ENCODE measurements at places on chromosomes 6 and 20.

DNA sequence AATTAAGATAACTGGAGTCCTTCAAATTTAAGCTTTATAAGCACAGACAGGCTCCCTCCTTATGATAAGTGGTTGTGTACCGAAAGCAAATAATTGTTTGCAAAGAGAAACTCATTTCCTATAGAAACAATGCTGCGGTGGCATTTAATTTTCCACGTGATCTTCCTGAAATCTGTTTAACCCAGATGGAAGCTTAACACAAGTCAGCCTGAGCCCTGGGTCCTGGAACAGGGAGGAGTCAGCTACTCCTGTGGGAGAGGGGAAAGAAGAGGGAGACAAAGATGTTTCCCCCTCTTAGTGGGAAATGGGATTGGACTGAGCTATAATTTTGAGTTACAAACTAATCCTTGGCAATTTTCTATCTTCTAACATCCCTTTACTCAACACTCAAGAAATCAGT is 136.5 kb downstream of the ELOVL4 start:
- no peak for DNase-seq

DNA sequence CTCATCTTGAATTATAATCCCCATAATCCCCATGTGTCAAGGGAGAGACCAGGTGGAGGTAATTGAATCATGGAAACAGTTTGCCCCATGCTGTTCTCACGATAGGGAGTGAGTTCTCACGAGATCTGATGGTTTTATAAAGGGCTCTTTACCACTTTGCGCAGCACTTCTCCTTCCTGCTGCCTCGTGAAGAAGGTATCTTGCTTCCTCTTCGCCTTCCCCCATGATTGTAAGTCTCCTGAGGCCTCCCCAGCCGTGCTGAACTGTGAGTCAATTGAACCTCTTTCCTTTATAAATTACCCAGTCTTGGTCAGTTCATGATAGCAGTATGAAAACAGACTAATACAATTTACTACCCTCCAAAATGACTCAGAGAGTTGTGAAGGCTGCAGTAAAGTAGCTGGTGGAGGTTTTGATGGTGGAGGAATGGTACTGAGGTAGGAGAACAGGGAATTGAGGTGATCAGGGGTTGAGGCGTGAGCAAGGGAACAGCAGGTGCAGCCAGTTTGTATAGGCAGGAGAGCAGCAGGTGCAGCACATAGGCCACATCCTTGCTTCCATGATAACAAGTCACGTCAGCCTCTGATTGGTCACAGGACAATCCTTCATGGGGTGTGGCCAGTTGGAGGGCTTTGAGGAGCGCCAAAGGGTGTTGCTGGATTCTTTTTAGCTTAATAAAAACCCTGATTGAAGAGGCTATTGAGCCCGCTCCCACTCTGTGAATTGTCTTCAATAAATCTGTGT is 150.0 kb downstream of the CDC5L start:
- no peak for DNase-seq

- DNase-seq: no peak
Observed at GRCh38 chr20:43991982-43992381, 77.3 kb downstream of the TOX2 start.

DNA sequence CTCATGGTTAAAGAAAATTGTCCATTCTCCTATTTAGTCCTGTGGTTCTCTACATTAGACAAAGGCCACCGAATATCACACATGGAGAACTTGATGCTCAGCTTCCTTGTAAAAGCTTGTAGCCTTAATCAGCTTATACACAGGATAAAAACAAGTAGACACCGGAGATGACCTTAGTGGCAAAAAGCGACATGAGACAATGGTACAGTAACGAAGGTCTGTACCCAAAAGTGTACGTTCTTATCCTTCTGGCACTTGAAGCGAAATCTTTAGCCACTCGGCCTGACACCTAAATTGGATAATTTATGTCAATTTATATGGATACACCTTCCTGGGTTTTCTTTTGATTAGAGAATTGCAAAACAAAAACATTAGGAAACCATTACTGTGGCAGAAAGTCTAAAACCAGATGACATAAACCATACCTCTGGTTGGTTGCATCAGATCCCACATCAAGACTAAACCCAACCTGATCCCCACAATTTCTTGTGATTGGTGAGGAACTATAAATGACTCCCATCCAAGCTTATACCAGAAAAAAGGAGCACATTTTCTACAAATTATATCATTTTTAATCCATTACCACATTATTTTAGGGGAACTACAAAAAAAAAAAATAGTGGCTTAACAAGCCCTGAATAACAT is 6.1 kb downstream of the RBM39 start:
- no peak for DNase-seq

GRCh38 chr6:102571236-102571908 is 1177.9 kb downstream of the GRIK2 start:
- DNase-seq: peak; percentile 45

- DNase-seq: no peak
Observed at GRCh38 chr6:44058617-44059358, 68.5 kb downstream of the MRPL14 start.

GRCh38 chr6:121932076-121932991 is 467.1 kb upstream of the HSF2 start:
- DNase-seq: no peak

- DNase-seq: no peak
Observed at GRCh38 chr6:41503827-41504465, 42.2 kb upstream of the FOXP4 start.

DNA sequence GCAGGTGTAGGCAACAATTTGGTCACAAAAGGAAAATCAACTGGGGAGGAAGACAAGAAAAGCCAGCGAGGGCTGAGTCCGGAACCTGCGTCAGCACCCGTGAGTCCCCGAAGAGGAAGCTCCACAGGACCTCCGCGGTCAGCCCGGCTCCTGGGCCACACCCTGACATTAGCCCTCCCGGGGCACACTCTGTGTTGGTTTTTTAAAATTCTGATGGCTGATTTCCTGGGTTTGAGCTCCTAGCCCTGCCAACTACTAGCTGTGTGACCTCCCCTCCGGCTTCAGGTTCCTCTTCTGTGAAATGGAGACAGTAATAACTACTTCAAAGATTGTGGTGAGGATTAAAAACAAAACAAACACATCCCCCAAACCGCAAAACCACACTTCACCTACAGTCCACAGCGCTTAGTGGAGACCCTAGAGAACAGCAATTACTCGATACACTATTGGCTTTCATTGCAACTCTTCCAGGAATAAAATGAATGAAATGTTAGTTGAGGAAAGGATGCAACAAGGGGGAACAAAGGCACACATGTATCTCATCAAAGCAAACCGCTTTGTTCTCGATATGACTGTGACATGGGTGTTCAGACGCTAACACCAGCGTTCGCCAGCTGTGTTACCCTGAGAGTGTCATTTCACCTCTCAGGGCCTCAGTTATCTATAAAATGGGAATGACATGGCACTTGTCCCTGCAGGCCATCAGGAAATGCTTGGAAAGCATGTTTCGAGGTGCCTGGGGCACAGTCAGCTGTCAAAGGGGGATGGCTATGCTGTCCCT is 985 bp downstream of the ZBP1 start:
- DNase-seq: no peak

- DNase-seq: no peak
Observed at GRCh38 chr20:52484438-52484837, 292.9 kb upstream of the ZFP64 start.

GRCh38 chr6:30480536-30481156 is 8.7 kb upstream of the HLA-E start:
- DNase-seq: no peak

DNA sequence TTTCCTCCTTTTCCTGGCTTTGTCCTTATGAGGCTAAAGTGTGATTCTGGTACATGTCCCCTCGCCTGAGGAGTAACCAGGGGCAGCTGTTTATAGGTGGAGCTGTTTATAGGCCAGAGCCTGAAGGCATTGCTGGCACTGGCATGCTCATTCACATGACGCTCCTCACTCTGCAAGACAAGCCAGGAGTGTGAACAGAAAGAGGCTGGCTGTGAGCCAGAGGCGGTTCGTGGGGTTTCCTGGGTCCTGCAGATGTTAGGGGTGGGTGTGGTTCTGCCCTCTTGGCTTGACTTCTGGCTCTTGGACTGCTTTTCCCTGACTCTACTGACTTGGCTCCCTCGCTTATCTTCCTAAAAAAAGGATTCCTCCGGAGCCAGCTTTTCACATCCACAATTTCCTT is 12.8 kb upstream of the MDFI start:
- DNase-seq: no peak

- DNase-seq: no peak
Observed at GRCh38 chr6:47633141-47633540, 65.2 kb upstream of the ADGRF4 start.

DNA sequence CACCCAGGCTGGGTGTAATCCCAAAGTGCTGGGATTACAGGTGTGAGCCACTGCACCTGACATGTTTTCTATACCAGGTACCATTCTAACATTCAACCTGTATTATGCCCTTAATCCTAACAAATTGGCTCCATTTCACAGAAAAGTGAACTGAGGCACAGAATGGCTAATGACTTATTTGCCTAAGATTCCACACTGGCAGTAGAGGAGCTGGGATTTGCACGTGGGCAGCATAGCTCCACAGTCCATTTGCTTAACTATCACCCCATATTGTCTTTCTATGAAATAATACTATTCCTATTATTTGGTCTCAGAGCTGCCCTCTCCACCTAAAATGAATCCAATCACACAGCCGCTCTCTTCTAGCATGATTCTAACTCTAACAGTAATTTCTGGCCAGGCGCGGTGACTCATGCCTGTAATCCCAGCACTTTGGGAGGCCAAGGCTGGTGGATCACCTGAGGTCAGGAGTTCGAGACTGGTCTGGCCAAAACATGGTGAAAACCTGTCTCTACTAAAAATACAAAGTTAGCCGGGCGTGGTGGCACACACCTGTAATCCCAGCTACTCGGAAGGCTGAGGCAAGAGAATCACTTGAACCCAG is 23.3 kb upstream of the MYMX start:
- DNase-seq: no peak

DNA sequence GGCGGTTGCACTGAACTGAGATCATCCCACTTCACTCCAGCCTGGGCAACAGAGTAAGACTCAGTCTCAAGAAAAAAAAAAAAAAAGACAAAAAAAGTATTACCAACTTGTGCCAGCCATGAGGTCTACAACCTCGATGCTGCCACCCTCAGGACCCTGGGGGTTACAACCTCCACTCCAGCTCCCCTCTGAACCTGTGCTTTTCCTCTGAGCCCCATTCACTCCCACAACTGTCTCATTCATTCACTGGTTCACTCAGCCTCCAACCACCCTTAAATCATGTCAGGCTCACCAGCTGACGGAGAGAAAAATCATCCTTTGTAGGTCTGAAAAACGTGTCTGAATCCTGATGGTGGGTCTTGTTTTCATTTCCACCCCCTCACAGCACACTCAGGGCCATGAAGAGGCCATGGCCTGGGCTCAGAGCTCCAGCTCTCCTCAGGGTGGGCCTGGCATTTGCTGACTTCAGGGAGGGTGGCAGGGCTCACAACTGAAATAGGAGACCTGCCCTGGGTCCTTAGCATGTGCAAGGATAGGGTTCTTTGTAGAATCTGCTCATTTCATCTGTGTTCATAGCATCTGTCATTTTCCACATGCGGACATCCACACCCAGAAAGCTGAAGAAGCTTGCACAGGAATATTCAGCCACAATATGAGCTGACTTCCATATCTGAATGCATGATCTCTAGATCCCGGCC is 1.9 kb upstream of the ULBP1 start:
- peak; percentile 6 for DNase-seq

DNA sequence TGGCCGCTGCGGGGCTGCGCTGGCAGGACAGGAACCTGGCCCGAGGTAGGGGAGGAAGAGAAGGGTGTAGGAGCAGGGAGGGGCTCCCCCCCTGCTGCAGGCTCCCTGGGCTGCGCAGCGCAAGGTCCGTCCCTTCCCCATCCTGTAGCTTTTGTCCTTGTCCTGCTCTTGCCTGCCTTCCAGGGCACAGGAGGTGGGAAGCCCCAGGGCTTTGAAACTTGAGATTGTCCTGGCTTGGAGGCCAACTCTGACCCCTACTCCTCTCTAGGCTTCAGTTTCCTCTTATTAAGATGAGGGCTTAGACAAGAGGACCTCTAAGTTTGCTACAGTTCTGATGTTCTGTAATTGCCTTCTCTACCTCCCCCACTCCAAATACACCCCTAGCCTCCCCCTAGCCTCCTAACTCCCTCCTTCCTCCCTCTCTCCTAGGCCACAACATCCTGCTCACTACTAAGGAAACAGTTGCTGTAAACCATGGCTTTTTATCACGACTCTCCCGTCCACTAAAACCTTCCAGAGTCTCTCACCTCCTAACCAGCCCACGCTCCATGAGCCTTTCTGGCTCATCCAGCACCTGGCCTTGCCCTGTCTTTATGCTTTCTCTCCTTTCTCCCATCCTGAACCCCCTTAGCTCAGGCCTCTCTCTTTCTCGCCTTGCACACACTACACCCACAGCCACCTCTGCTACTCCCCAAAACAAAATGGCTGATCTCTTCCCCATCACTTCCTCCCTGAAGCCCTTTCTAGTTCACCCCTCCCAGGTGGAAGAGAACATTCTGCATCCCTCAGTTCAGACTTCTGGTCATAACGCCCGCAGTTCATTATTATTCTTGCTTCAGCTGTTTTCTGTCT is 10.2 kb downstream of the UNC5CL start:
- no peak for DNase-seq

- no peak for DNase-seq
Observed at GRCh38 chr6:53066077-53066417, 843 bp downstream of the FBXO9 start.

- no peak for DNase-seq
Observed at GRCh38 chr6:9140951-9141460, 705.7 kb upstream of the SLC35B3 start.

- no peak for DNase-seq
Observed at GRCh38 chr20:22100686-22101085, 395.2 kb downstream of the PAX1 start.

DNA sequence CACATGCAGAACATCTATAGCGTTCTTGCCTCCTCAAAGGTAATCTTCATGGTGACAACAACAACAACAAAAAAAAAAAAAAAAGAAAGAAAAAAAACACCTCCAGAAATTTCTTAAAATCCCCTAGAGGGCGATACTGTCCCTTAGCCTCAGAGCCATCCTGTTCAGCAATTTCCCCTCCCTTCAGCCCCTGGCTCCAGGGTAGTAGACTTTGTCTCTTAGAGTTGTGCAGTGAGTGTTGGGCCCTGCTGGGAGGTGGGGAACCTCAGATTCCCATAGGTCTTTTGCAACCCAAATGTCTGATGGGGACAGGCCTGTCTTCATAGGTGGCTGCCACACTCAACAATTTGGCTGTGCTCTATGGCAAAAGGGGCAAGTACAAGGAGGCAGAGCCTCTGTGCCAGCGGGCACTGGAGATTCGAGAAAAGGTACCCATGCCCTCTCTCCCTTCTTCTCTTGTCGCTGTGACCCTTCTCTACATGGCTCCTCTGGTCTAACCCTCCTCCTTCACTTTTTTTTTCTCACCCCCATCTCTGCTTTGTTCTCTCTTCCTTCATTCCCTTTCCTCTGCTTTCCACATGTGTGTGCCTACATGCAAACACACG is 6.0 kb upstream of the PTK7 start:
- DNase-seq: peak; percentile 56

GRCh38 chr6:159760602-159761057 is 1.2 kb upstream of the ACAT2 start:
- no peak for DNase-seq

DNA sequence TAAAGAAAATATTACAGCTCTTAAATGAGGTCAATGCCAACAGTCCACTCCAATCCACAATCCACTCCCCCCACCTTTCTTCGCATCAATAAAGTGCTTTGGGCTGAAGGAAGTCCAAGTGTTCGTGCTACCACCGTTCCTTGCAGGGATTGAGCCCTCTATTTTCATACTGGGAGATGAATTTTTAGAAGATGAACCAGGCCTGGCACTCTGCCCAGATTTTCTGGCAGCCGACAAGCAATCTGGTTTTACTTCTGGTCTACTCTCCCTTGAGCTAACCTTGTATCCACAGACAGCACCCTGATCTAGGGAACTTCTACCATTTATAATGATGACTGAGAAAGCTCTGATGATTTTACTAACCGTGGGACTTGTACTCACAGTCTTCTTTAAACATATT is 72.3 kb downstream of the BTBD9 start:
- peak; percentile 53 for DNase-seq

All from DMS 273 treated with DMSO at 0.1 percent for 48 hours (cell line).